NCI-H2029 treated with DMSO at 0.1 percent for 48 hours (cell line): ENCODE measurements at places on chromosomes 13 and 19.

GRCh38 chr13:76729691-76730090 lies 156.5 kb downstream of the KCTD12 start:
- DNase-seq = no peak

- DNase-seq = no peak
Measured at GRCh38 chr19:35075202-35076025, 33.9 kb downstream of the HPN start.

DNA sequence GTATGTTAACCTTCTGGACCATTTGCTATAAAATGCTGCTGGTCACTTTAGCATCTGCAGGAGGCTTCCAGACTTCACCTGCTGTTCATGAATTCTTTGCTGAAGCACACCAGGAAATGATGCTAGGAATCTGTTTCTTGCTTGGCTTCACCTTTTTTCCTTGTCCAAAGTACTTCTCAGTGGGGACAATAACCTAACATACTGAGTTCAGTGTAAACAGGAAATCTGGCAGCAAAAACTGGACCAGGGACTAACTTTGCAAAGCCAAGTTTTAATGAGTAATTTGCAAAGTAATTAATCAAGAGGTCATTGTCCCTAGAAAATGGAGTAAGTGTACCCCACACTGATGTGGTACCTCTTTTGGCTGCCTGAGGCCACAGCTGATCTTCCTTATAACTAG lies 128.4 kb downstream of the RXFP2 start:
- DNase-seq = no peak

GRCh38 chr19:33163481-33163880 lies 30.6 kb upstream of the LRP3 start:
- no peak for DNase-seq

GRCh38 chr19:572743-573518 lies 535 bp downstream of the BSG start:
- DNase-seq = peak; percentile 8

DNA sequence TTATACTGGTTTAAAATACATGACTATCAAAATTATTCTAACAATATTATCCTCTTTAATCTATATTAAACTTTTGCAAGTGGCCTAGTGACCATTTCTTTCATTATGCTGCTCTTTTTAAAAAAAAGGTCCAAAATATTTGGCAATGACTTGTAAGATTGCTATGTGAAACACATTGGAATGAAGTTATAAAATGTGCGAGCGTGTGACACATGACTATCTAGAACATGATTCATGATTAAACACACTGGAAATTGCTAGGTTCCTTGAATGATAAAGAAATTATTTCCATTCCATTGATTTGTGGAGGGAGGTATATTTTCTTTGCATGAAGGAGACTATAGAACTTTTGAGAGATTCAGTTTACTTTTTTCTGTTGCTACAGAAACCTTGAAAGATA lies 739.1 kb downstream of the DIAPH3 start:
- DNase-seq = no peak

DNA sequence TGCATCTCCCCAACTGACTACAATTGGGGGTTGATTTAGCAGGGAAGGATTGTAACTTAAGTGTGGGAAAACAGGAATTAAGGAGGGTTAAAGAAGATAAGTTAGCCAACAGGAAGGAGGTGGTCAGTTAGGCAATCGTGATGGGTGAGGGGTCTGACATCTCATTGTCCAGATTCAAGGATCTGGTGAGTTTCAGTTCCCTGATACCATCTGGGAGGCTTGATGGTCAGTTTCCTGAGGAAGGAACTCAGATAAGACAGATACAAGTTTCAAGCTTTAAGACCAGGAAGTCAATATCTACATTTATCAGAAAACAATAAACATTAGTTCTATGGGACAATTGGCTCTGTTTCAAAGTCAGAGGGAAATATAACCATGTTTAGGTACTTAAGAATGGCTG lies 601.8 kb downstream of the SLITRK6 start:
- DNase-seq = no peak

GRCh38 chr13:110536006-110536693 lies 25.4 kb downstream of the RAB20 start:
- DNase-seq = no peak

GRCh38 chr13:74301258-74301935 lies 167.2 kb upstream of the KLF12 start:
- no peak for DNase-seq
